ENCODE measurements at places on chromosomes 4 and X. TPM values are rescaled to one million over a fixed set of nuclear protein-coding genes. Genes with fewer than 3 reads are reported as not detected.

The PAGE2 gene
- not detected for total RNA-seq

The PLXNB3 gene
- 2.9 TPM for total RNA-seq

The PTPN13 gene
- total RNA-seq = 49.5 TPM

- peak; percentile 9 for DNase-seq
Observed at GRCh38 chr4:56757821-56758411, 63.6 kb downstream of the SPINK2 start.

DNA sequence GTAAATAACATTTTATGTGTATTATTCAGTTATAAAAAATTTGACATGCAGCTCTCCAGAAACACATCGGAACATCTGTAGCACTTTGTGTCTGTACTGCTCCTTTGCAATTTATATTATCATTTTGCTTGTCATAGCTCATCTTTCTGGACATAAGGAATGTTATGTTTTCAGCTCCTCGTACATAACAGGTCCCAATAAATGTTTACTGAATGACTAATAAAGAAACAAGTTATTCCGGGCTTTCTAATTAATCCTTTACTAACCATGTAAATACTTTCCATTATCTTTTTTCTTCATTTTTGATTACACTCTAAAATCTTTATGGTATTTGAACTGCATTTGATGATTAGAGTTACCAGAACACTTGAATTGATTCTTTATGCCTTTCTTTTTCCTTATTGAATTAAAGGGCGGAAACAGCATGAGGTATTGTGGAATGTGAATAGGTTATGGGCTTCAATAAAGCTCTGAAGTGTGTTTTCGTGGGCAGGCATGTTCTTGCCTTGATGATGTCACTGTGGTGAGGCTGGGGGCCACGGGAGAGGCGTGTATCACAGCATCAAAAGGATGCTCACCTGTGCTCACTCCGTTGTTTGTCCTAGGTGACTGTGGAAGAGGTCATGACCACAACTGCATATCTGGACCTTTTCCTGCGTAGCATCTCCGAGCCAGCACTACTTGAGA is 131.6 kb downstream of the GATB start:
- DNase-seq = no peak

Data from T-helper 17 cell (primary cell).